ENCODE measurements at places on chromosomes 16 and 17. TPM values are rescaled to one million over a fixed set of nuclear protein-coding genes. Genes with fewer than 3 reads are reported as not detected.

The AP2B1 gene
- 110 TPM for polyA plus RNA-seq

The SRCAP gene
- 18.9 TPM for polyA plus RNA-seq

The BIRC5 gene
- 116 TPM for polyA plus RNA-seq

The C1QTNF8 gene
- not detected for polyA plus RNA-seq

DNA sequence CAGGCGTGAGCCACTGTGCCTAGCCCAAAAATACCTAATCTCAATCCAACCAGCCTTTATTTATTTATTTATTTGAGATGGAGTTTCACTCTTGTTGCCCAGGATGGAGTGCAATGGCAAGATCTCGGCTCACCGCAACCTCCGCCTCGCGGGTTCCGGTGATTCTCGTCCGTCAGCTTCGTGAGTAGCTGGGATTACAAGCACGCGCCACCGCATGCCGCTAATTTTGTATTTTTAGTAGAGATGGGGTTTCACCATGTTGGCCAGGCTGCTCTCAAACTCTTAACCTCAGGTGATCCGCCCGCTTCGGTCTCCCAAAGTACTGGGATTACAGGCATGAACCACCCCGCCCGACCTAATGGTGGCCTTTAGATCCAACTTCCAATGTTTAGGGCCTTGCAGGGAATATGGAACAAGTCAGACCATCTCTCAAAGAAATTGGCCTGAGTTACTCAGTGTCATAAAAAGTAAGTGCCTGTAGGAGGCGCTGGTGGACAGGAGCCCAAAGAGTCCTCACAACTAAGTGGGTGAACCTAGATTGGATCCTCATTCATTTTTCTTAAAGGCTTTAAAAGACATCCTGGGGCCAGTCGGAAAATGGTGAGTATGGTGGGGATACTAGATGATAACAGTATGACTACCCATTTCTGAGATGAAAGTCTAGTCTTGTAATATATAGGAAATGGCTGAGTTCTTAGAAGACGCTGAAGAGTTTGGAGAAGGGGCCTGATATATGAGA lies 4.6 kb downstream of the ZSCAN10 start:
- DNase-seq: no peak

DNA sequence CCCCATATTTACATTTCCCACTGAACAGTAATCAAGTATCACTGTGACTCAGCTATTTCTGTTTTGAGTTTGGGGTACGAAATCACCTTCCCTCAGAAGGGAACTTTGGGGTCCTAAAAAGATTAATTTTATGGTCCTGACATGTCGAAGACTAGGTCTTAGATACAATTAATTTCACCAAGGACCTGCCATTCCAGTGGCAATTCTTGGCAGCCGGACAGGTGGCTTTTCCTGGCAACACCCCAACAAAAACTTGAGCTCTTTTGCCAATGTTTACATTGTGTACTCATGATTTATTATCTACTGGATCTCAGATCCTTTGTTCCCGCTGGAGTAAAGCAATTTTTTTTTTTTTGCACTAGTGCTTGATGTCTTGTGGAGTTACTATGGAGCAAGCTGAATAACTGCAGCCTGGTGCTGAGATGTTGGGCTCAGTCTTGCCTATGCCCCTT lies 14.4 kb downstream of the SLFN5 start:
- DNase-seq: peak; percentile 51

DNA sequence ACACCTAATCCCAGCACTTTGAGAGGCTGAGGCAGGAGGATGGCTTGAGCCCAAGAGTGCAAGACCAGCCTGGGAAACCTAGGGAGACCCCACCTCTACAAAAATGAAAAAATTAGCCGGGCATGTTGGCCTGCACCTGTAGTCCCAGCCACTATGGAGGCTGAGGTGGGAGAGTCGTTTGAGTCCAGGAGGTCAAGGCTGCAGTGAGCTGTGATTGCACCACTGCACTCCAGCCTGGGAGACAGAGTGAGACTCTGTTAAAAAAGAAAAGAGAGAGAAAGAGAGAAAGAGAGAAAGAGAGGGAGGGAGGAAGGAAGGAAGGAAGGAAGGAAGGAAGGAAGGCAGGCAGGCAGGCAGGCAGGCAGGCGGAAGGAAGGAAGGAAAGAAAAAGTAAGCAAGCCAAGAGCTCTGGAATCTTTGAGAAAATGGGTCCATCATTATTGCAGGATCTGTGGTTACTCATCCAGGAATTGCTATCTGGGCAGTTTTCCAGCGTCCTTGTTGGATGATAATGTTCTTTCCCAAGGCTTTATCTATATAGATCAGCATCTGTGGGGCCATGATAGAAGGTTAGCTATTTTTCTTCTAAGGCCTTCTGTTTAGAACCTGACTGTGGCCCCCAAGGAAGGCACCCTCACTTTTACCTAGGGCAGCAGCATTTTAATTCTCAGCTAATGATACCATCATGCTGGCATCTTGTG lies 533.2 kb upstream of the CDH5 start:
- no peak for DNase-seq

GRCh38 chr17:2734939-2735338 lies 14.5 kb downstream of the CCDC92B start:
- DNase-seq: no peak

- DNase-seq: no peak
Observed at GRCh38 chr17:47652570-47652969, 2.9 kb downstream of the KPNB1 start.

- DNase-seq: peak; percentile 82
Observed at GRCh38 chr16:14284930-14285512, 213.9 kb downstream of the MRTFB start.

DNA sequence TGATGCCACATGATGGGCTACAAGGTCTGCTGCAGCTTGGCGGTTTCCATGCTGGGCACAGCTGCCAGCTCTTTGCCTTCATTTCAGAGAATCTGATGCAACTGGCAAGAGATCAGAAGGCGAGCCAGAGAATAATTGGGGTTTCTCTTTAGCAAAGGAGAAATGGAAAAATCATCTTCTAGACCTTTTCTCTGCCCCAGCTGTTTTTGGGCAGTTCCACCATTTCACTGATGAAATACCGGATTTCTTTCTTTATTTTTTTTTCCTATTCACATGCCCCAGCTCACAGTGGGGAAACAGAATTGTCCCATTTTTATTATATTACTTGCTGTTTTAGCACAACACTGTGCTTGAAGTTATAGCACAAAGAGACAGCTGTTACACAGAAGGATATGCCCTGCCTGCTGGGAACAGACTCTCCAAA lies 439.3 kb upstream of the GOT2 start:
- DNase-seq: no peak

GRCh38 chr16:29893553-29893952 lies 5.8 kb downstream of the SEZ6L2 start:
- no peak for DNase-seq

DNA sequence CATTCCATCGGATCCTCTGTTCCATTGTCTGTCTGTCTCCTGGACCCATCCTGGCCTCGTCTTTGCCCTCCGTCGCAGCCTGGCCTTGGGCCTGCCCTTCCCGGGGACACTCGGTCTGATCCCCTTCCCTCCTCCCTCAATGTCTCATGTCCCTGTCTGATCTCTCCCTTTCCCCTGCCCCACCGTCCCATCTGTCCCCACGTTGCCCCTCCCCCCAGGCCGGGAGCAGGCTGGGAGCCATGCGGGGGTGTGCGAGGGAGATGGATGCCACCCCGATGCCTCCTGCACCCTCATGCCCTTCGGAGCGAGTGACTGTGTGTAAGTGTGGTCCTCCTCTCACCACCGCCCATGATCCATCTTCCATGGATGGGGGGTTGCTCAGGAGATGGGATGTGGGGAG lies 5.3 kb upstream of the ATP2A1 start:
- no peak for DNase-seq

DNA sequence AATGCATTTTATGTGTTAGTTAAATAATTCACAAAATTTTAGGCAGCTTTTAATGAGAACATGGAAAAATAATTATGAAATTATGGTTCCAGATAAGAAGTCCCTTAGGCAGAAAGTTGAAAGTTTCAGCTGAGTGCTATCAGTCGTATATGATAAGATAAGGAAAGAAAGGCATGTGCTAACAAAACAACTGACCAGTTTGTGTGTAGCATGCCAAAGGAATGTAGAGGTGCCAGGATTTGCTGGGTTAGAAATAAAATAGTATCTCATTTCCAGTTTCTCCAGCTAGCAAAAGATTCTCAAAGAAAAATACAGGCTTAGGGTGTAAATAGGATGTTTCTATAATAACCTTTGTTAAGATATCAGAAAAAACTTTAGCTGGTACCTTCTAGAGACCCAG lies 1044.5 kb upstream of the CDH8 start:
- DNase-seq: no peak

Measured in A549 (cell line).